Fibroblast of skin of scalp (primary cell): ENCODE measurements at places on chromosomes 6 and 20.

DNA sequence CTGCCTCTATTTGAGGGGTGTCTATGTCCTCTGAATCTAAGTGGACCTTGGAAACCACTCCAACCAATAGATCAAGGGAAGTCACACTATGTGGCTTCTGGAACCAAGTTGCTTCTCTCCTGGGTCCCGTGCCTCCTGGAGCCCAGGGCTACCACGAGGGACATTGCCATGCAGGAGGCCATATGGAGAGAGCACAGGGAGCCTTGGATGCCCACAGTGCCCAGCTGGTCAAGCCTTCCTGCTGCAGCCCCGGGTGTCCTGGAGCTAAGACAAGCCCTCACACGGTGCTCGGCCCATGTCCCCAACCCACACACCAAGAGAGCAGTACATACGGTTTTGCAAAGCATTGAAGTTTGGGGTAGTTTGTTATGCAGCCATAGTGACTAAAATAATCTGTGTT is 231.6 kb downstream of the SYNDIG1 start:
- DNase-seq = no peak

DNA sequence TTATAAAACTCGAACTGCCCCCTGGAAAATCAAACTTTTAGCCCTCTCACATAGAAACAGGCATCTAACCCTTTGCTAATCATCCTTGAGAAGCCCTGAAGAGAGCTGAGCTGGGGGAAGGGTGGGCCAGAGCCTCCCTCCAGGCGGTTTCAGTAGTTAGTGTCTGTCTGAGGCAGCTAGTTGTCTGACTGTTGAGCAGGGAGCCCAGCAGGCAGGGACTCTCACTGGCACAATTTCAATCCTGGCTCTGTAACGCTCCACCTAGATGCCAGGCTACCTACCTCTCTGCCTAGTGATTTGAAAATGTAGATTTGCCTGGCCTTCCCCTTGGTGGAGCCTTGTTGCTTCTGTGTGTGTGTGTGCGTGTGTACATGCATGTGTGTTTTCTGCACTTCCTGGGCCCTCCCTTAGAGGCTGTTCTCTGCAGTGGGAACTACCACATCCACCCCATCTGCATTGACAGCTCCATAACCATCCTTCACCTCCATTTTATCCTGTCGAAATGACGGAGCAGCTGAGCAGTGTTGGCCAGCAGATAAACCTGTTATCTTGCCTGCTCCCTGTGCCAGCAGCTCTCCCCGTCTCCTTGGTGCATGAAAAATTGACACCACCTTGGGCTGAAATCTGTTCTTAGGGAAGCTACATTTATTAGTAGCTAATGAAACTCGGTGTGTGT is 69.6 kb upstream of the VSTM2L start:
- DNase-seq = no peak

DNA sequence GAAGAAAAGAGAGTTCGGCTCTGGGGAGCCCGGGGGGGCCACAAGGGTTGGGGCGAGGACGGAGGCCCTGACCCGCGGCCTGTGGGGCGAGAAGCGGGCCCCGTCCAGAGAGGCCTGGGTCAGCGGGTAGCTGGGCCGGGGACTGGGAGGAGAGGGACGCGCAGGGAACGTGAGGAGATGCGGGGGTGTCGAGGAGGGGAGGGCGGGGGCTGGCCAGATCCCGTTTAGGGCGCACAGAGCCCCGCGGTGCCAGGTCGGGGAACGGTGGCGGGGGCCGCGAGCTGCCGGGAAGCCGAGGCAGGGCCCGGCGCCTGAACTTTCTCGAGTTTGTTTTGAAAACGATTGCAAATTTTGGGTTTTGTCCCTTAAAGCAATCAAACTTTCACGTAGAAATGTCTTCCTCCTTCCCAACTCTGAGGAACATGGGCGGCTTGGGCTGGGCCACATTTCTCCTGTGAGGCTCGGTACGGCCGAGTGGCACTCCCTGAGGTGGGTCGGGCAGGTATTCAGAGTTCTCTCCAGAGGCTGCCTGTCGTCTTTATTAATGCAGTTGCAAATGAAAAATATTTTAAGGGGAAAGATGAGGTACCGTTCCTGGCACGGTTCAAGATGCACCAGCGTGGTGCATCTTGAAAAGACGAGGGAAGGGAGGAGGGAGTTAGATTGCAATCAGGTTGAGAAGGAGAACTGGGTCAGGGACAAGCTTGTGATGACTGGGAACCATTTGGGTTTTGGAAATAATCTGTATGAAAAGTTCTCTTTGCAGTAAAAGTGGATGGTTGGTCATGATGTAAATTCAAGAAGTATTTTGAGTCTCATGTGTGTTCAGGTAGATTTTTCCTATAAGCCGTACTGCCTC is 972 bp downstream of the RNF8 start:
- DNase-seq = no peak

GRCh38 chr20:57400821-57401564 is 9.8 kb downstream of the RBM38 start:
- DNase-seq = no peak
